ENCODE measurements at places on chromosomes 2 and 18. TPM values are rescaled to one million over a fixed set of nuclear protein-coding genes. Genes with fewer than 3 reads are reported as not detected.

The RNF152 gene
- total RNA-seq: 2.2 TPM

The CKAP2L gene
- total RNA-seq: 20.7 TPM

The CBLN2 gene
- total RNA-seq: not detected

GRCh38 chr2:168514692-168515091 is 58.6 kb downstream of the CERS6 start:
- DNase-seq: no peak

DNA sequence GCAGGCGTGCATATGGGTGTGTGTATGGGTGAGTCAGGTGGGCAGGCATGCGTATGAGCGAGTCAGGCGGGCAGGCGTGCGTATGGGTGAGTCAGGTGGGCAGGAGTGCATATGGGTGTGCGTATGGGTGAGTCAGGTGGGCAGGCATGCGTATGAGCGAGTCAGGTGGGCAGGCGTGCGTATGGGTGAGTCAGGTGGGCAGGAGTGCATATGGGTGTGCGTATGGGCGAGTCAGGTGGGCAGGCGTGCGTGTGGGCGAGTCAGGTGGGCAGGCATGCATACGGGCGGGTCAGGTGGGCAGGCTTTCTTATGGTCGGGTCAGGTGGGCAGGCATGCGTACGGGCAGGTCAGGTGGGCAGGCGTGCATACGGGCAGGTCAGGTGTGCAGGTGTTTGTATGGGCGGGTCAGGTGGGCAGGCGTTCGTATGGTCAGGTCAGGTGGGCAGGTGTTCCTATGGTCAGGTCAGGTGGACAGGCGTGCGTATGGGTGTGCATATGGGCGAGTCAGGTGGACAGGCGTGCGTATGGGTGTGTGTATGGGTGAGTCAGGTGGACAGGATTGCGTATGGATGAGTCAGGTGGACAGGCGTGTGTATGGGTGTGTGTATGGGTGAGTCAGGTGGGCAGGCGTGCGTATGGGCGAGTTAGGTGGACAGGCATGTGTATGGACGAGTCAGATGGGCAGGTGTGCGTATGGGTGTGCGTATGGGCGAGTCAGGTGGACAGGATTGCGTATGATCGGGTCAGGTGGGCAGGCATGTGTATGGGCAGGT is 28.7 kb upstream of the KLF11 start:
- no peak for DNase-seq

- DNase-seq: no peak
Observed at GRCh38 chr2:69073928-69074570, 61.1 kb downstream of the ANTXR1 start.

DNA sequence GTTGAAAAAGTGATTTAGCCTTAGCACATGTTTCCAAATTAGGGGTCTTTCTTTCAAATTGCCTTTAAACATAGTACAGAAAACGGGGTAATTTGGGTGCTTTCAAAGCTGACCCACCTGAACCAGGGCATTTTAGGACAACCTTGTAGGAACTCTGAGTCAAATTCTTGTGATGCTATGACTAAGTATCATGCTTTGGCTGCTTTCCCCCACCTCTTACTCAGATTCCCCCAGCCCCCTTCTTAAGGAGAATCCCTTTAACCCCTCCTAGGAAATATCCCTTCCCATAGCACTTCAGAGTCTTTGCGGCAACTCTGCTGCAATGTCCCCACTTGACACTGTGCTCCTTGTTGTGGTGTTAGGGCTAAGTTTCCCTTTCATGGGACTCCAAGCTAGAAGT is 18.6 kb upstream of the KLF7 start:
- DNase-seq: no peak

DNA sequence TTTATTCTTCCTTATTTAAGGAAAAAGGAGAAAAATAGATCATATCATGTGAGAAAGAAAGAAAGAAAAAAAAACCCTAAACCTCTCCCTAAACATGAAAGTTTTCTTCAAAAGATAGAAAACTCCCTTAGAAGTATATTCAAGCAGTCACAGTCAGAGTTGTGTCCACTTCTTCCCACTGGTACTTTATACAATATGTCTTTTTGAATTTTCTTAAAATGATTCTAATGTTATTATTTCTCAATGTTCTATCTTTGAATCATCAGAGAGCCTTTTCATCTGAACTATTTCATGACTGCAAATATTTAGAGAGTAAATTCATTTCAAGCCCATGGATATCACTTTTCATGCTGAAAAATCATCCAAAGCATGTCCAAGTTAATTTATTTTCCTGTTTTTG is 205.2 kb upstream of the SPOPL start:
- DNase-seq: no peak

DNA sequence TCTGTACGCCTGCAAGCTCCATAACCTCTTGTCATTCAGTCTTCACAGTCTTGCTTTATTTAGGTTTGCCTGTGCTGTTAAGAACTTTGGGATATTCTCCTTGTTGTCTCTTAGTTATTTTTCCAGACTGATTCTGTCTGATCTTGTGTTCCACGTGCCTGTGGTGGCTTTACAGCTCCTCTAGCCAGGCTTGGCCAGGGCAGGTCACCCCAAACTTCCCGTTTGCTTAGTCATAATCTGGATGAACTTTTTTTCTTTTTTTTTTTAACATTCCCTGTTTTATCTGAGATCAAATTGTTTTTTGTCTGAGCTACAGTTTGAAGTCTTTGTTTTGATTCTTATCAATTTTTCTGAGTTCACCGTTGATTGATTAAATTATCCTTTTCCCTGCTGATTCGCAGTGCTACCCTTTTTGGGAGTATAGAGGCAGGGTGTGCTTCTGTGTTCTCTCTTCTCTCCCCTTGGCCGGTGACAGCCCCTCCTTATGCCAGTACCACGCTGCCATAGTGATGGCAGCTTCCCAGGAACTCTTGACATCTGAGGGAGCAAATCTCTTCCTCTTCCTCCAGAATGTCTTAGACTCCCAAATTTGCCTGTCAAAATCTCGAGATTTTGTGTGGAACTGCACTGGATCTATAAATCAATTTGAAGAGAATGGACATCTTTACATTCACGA is 2.5 kb downstream of the SP100 start:
- DNase-seq: no peak
